ENCODE measurements at places on chromosomes 3 and 15.

- DNase-seq: no peak
These were observed 172.8 kb downstream of the KCNMB2 start for GRCh38 chr3:178709051-178709450.

DNA sequence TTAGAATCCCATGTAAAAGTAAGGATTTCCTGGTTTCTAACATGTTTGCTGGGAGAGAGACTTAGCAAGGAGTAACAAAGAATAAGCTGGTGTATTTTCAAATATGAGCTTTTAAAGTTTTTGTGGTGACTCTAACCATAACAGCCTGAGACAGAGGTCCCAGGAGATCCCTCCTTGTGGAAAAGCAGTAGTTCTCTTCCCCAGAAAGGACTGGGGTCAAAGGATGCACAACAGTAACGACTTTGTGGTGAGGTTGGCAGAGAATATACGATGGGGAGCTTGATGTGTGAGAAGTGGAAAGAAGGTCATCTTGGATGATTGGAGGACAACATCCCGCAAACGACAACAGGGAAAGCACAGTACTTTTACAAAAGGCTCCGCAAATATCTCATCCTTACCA lies 38.2 kb downstream of the ABHD5 start:
- DNase-seq: no peak

DNA sequence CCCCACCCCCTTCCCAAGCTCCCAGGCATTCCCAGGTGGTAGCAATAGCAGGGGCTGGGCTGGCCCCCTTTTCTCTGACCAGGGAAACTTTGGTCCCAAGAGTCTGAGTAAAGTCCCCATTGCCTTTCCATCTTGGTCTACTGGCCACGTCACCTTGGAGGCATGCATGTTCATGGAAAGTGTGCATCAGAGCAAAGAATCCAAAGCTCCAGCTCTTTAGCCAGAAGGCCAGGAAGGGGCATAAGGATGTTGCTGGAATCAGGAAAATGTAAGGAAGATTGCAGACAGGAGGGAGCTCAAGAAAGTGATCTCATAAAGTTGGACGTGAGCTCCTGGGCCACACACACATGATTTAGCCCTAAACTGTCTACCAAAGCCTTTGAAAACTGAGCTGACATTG lies 63.6 kb downstream of the KBTBD12 start:
- DNase-seq: no peak

- DNase-seq: peak; percentile 44
These were observed 32.4 kb downstream of the CDAN1 start for GRCh38 chr15:42704492-42704926.

DNA sequence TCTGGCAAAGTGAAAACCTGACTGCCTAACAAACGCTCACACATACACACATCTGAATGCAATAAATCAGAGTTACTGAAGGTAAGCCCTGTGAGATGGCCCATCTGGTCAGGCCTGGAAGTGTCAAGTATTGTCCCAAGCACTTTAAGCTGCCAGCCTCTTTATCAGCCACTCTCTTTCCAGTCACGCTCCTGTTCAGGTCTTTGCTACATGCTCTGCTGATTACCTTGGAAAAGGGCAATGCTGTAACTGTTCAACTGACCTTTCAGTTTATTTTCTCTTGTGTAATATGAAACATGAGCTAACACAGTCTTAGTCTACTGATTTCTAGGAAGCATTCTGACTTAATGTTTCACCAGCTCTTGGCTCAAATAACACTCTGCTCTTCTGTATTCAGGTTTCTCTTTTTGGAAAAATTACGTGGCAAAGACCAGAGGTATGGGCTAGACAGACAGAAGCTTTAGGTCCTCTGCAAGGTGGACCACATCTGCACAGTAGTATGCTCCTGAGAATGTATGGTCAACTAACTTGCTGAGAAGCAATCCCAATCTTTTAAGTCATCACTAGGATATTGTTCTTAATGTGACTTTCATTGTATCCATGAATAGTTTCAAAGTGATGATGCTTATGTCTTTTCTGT lies 44.5 kb downstream of the GBE1 start:
- no peak for DNase-seq

GRCh38 chr3:46715507-46716175 lies 2.0 kb downstream of the PRSS50 start:
- no peak for DNase-seq

DNA sequence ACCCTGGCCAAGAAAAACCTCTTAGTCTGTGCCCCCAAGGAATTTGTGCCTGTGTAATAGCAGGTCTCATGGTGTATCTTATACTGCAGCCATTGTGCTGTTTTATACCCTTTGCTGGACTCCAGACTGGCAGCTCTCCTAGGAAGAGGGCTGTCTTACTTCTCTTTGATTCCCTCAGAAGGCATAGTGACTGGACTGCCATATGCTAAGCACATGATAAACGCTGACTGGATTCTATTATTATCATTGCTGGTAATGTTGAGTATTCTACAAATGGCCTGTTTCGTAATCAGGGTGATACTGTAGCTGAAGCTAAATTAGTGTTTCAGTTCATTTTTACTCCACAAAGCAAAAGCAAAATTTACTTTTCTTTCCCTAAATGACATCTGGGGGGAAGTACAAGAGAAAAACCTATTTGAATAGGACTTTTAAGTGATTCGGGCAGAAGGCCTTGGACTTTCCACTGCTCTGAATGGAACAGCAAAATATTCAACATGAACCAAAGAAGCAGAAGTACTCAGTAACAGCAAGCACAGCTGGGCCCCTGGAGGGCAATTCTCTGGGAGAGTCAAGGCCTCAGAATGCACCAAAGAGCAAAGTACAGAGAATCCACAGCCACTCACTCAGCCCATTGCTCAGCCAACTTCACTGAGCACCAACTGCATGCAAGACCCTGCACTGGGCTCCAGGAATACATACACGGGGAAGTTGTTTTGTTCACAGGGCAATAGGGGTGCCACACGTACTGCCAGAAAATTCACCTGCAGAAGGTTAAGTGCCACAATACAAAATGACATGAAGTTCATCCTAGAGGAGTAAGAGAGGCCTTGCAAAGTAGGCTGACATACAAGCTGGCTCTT lies 7.9 kb upstream of the BCL2A1 start:
- DNase-seq: no peak

All from CD4-positive, alpha-beta T cell treated with Interferon gamma for 1 hour (primary cell).